Dorsolateral prefrontal cortex (tissue), 122 donors: ENCODE measurements at places on chromosomes 2 and 18.

DNA sequence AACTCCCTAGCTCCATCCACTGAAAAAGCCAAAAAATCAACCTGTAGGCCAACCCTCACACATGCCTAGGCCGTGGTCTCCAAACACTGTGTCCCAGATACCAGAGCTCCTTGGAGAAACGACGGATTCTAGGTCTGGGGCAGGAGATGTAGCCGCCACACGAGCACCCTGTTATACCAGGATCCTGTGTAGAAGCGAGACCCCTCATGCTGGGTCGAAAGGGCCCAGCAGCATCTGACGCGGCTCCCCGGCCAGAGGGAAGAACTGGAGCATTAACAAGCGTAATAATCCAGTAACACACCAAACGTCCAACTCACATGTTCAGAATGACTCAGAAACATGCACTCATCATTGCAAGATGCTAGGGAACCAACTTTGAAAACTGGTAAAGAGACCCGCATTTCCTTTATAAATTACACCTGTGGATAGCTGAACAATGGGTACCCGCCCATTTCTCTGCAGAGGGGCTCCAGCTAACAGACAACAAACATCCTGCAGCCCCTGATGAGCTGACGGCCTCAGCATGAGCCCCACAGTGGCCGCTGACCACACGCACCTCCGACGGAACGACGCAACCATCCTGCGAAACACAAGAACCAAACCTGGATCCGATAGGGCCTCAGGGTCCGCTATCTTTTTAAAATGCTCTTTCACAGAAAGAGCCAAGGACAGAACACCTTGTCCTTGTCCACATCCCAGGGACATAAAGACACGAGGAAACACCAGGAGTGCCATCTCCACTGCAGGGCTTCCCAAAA lies 14.2 kb downstream of the SLC66A2 start:
- peak; percentile 1 for DNase-seq

GRCh38 chr2:34998741-34999140 lies 1356.8 kb upstream of the CRIM1 start:
- no peak for DNase-seq

GRCh38 chr2:172722481-172722880 lies 13.2 kb upstream of the RAPGEF4 start:
- DNase-seq, result no peak

DNA sequence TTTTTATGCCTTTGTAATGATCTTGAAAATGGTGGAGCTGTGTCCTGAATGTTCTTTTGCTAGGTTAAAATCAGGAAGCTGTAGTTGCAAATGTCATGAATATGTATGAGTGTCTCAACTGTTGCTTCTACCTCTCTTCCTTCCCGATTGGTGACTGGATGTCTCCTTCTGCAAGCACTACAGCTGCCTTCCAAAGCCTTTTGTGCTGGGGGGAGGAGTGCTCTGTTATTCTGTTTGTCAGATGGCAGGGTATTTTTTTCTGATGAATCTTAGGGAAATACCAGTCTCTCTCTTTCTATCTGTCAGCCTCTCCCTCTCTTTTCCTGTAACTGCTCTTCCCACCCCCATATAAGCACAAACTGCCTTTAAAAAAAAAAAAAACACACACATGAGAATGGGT lies 1396.3 kb upstream of the CELF4 start:
- DNase-seq, result no peak

DNA sequence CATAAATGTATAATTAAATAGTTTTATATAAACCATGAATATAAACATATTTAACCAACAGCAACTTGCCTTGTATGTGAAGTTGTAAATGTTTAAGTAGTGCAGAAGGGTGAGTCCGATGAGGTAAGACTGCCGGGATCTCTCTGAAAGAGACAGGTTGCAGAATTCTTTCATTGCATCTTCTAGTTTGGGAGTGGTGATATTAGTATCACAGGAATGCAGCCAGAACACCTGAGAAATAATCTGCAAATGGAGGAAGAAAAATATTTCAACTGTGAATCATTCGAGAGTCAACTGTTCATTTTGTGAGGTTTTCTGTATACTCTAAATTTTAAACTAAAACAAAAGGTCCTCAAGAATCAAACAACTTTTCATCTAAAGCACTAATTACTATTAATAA lies 123.0 kb downstream of the ABCA12 start:
- no peak for DNase-seq

DNA sequence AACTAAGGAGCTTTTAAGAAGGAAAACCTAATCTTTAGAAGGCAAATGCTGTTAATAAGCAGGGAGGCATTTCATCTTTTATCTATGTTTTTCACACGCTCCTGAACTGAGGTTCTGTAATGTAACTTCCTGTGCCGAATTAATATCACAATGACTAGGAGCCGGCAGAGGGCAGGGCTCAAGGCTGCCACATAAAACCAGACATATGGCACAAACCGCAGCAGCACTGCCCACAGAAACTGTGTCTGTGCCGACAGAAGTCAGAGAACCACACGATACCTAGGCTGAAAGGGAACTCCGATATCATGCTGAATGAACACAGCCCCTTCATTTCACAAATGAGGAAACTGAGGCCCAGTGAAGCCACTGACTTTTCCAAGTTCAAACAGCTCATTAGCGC lies 112.1 kb downstream of the EIPR1 start:
- DNase-seq, result no peak

DNA sequence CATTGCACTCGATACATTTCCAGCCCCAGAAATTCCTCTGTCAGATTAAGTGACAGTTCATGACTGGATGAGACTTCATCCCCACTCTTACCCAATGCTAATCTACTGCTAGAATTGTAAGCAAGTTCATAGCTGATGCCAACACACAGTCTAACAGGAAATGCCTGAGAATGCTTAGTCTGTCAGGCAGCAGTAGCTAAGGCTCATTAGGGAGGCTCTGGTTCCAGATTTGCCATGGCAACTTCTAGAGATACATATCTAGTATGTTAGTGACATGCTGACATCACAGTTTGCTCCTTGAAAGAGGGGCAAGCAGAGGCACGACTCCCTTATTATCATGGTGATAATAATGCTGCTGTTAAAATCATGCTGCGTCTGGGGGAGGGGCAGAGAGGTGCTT lies 198.4 kb downstream of the RBM43 start:
- DNase-seq, result no peak

DNA sequence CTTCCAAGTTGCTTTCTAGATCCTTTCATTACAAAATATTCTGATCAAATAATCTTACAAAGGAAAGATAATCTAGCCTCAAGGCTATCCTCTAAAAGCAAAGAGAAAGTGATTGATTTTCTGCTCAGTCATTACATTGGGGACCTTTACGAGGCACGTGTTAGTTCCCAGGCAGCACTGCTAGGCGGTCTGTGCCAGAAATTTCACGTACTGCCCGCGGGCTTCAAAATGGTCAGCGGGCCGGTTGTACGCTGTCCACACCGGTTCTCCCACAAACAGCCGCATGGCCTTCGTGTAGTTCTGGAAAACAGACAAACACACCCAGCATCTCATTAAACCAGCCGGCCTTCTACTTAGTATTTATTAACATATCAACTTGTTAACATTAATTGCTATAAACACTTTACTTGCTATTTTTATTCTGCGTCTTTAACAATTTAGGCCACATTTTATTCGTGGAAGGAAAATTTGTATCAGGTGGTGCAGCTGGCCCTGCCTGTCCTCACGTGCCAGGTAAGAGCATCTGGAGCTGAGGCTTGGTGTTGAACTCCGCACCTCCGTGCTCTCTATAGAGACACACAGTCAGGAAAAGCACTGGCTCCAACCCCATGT lies 20.4 kb downstream of the ADI1 start:
- no peak for DNase-seq

DNA sequence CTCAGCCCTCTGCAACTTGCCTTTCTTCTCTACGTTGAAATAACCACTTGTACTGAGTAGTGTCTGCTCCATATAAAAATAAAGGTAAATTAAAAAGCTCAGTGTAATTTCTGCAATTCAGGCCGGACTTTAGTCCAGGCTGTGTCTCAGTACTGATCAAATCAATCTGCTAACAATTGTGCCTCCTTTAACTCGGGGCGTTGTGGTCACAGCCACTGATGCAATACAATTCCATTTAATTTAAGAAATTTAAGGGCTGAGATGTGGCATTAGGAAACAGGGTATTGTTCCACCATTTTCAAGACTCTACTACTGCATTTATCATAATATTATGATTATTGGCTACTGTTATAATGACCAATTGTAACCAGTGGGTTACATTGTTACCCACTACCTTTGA lies 60.0 kb upstream of the NPAS2 start:
- no peak for DNase-seq
